RPMI7951 (cell line): ENCODE measurements at places on chromosomes 12 and 14.

DNA sequence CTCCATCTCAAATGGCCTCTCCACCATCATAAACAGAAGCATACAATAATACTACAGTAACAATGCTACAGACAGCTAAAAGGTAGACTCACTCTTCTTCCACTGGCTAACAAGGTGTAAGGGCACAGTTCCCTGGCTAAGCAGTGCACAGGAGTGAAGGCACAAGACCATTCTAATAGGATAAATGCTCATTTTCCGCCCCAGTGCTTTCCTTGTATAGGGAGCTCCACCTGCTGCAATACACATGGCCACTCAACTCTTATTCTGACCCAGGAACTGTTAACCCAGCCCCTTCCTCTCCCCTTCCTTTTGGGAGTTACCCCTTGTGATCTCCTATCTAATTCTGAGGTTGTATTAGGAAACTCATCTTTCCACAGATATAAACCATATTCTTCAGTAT, 124.6 kb downstream of the KCNK10 start:
- no peak for DNase-seq

DNA sequence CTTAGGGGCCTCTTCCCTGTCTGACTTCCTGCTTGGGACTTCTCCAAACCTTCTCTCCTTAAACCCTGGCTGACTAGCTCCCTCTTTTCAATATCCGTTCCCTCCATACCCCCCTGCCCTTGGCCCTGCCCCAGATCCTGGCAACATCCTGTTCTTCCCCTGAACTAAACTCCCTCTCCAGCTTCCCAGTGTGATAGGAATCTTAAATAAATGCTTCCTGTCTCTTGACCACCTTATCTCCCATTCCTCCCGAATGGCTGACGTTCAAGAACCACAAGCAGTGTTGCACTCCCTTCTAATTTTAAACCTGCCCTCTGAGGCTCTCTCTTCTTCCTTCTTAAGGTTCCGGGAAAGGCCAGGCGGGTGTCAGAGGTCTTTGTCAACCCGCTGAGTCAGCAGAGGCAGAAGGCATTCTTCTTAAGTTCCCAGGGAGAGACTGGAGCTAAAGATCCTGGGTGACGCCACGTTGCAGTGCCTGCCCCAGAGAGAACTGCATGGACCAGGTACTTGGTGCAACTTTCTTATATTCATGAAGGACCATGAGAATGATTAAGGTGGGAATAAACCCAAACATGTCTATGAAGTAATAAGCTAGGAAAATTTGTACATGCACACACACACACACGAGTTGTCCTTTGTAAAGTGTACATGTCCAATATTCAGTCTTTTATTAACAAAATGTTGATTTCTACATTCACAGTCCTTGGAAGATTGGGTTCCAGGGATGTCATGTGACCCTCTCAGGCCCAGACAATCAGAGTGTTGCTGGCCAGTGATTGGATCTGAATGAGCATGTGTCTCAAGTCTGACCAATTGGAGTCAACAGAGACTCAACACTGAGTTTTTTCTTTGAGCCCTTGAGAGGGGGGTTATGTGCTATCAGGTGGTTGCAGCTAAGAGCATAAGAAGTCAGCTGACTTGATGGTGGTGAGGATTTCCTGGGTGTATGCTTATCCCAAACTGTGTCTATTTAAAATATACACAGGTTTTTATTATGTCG, 420.2 kb upstream of the TBX3 start:
- DNase-seq: peak; percentile 93

DNA sequence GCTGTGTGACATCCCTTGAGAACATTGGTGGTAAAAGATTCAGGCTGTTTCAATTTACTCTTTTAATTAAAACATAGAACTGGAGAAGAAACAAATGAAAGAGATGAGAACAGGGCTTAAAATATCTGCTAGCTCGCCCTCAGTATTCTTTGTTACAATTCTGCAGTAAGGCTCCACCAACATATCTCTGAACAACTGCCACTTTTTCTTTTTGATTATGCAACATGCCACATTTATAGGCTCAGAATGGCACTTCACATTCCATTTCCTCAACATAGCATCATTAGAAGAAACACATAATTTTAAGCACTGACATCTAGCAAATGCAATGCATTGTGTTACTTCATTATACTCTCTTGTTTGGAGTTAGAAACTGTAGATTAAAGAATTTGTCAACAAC, 1315.2 kb downstream of the LRFN5 start:
- no peak for DNase-seq

- no peak for DNase-seq
These were observed 17.8 kb downstream of the POLE start for GRCh38 chr12:132669166-132669879.

- DNase-seq: peak; percentile 51
These were observed 13.2 kb upstream of the BMAL2 start for GRCh38 chr12:27319409-27319808.

GRCh38 chr12:56150563-56150962, 1.8 kb upstream of the MYL6B start:
- no peak for DNase-seq

DNA sequence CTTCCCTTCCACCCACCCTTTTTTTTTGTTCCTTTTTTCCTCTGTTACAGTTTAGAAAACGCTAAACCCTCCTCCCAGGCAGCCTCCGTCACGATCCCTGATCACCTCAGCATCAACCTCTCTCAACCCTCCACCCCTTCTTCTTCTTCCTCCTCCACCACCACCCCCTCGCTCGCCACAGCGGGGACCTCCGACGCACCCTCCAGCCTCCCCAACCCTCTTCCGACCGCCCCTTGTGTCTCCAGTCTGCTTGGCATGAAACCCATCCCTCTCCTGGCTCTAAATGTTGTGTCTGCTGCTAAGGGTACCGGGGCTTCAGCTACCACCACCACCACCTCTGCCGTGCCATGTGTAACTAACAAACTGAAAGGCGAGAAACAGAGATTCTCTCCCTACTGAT, 22.9 kb downstream of the PCBP2 start:
- DNase-seq: no peak

DNA sequence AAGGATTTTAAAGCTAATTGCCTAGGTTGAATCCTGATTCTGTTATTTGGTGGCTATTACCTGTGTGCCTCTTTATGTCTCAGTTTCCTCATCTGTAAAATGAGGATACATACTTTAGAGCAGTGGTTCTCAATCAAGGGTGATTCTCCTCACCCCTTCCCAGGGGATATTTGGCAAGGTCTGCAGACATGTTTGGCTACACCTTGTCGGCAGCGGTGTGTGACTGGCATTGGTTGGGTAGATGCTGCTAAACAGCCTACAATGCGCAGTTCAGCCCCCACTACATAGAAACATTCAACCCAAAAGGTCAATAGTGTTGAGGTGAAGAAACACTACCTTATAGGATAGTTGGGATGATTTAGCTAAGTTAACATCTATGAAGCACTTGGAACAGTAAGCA, 23.4 kb downstream of the LDHB start:
- DNase-seq: no peak

DNA sequence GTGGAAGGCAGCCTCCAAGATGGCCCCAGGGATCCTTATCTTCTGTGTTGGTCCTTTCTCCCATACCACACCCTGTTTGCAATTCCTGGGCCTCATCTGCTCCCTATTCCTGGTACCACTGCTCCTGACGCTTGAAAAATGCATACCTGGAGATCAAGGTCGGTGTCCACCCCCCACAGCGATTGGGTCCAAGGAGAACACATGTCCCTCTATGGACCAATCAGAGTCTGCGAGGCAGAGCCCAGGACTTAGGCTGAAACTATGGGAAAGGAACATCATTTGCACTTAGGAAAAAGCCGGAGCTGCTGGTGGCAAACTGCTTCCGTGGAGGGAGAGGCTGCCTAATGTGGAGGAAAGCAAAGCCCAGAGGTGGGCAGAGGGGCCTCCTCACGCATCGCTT, 33.3 kb upstream of the ITPK1 start:
- no peak for DNase-seq

DNA sequence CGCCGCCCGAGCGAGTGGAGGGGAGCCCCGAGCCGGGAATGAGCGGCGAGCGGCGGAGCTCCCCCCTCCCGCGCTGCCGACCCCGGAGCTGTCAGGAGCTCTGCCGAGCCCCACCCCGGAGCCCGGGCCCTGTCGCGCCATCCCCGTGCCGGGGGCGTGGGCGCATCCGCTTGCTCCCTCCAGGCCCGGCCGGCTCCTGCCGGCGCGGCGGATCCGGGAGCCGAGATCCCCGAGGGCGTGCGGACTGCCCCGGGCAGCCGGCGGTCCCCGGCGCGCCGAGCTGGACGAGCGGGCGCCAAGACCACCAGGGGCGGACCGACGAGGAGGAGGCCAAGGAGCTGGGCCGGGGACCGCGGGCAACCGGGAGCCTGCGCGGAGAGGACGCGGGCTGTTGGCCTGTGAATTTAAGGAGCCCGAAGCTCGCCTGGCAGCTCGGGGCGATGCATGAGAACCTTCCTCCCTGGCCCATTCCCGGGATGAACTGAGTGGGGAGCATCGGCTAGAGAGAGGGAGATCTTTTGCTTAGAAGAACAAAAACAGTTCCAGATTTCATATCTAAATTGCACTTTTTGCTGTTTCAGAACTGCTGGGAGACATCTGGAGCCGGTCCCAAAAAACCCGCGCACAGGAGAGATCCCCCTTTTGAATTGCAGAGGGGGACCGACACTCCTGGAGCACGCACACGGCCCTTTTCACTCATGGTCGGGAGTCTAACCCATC, 2.0 kb downstream of the PTHLH start:
- DNase-seq: no peak

DNA sequence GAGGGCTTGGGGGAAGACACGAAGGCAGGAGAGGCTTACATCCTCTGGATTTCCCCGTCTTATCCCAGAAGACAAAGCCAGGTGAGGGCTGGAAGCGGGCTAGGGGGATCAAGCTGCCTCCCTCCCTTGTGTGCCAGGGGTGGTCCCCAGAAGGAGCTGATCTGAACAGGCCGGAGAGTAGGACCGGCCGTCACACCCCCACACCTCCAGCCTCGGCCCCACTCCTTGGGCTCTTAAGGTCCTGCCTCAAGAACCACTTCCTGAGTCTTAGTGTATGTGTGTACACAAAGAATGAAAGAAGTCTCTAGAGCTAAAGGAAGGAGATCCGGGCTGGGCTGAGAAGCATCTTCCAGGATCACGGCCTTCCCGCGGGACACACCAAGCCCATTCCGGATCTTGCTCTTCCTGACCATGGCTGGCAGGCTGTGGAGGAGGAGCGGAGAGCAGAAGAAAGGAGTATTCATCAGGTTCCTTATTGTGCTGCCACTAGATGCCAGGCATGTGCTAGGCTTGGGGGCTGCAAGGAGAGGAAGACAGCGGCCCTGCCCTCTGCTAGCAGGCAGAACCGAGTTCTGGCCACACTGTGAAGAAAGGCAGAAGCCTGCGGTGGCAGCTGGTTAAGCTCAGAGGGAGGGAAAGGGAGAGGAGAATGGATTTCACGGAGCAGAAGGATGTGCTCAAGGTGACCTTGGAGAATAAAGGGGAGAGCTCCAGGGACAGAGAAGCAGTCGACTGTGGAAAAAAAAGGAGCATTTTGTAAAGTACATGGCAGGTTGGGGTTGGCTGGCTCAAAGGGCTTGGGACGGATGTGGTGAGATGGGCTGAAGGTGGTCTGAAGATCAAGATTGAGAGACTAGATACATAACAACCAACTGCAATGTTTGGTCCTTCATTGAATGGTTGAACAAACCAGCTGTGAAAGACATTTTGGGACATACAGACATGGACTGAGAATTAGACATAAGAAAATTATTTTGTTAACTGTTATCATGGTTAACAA, 1.3 kb upstream of the CD63 start:
- peak; percentile 71 for DNase-seq

- DNase-seq: no peak
These were observed 73.7 kb upstream of the DBX2 start for GRCh38 chr12:45124485-45125155.

DNA sequence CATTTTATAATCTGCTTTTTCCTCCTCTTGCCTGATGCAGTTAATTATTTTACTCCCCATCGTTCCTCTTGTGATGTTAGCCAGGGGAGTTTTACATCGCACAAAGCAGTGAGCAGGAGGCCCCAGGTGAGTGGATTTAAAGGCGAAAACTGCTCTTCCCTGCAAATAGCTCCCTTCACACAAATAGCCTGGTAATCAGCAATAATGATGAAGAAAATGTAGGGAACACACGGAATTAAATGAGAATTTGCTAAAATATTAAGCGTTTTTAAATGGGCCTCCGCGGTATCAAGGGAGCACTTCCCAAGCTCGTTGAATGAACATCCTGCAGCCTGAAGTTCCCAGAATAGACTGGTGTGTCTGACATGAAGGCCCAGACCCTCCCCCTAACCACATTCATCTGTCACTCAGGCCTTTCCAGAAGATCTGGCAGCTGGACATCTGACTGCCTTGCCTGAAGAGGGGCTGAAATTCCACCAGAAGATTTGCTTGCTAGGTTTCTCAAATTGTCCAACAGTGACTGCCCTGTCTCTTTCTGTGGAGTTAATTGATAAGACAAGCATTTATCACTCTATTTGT, 127.2 kb downstream of the CCDC60 start:
- DNase-seq: no peak

DNA sequence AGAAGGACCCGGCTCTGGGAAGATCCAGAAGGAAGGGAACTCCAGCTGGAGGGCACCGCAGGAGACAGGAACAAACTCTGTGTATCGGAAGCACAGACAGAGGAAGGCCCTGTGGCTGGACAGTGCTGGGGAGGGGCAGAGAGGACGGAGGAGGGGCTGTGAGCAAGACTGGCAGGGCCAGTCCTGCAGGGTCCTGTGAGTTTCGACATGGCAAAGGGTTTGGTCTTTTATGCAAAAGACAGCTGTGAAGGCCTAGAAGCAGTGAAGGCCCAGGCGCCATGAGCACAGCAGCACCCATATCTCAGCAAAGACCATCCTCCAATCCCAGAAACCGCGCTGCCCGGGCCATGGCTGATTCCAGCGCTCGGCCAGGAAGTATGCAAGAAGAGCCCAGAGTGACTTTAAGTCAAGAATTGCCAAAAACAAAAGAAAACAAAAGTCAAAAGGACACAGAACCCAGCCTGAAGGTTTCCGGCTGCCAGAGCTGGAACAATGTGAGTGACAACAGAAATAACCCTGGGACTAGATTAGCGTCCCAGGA, 126.5 kb downstream of the NCOR2 start:
- DNase-seq: peak; percentile 59

DNA sequence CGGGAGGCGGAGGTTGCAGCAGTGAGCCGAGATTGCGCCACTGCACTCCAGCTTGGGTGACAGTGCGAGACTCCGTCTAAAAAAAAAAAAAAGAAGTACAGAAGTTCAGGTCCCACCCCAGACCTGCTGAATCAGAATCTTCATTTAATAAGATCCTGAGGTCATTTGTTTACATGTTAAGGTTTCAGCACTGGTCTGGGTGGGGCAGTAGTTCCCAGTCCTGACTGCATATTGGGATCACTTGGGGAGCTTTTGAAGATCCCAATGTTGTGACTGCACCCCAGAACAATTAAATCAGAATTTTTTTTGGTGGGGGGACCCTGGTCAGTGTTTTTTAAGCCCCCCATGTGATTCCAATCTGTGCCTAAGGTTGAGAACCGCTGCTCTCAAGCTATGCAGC, 11.7 kb upstream of the COL2A1 start:
- DNase-seq: no peak
